Esophagus squamous epithelium (tissue), 5 donors: ENCODE measurements at places on chromosomes 2 and 18.

DNA sequence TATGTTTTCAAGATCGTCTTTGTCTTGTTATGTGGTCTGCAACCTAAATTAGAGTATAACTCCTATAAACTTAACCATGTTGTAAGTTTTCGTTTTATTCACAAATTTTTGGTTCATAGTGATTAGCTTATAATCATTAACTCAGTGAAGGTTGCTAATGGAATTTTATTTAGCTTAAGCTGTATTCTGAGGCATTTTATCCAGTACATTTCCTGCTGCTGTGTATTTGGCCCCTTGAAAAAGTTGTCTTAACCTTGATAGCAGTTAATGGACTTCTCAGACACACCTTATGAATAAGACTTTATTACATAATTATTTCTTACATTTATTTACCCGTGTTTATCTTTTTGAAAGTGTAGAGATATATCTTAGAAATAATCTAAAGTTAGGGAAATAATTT is 20.5 kb downstream of the VAPA start:
- no peak for DNase-seq

GRCh38 chr2:222494104-222494739 is 69.9 kb downstream of the SGPP2 start:
- no peak for DNase-seq

DNA sequence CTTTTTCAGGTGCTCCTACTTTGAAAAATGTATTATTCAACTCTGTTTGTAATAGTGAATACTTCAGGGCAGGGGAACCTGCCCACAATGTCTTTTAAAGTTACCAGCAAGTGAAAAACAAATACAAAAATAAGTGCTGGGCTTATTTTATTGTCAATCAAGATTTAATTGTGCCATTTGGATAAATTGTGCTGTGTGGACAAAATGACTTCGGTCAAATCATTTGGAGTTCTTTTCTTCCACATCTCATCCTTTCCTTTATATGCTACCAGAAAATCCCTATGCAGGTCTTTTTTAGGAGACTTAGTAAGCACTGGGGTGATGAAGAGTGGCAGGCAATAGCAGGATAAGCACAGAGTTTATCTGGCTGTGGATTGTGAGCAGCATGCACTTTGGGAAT is 63.9 kb downstream of the NYAP2 start:
- no peak for DNase-seq

DNA sequence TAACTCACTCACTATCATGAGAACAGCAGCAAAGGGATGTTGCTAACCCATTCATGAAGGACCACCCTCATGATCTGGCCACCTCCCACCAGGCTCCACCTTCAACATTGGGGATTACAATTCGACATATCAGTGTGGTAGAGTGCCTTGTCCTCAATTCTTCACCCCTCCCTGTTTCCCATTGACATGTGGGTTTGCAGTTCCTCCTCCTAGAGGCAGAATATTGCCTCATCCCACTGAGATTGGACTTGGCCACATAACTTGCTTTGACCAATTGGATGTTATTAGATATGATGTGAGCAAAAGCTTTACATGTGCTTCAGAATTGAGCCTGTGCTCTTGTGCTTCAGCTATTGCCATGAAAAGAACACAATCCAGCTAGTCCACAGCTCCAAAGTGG is 217.0 kb upstream of the CXCR4 start:
- DNase-seq: no peak

DNA sequence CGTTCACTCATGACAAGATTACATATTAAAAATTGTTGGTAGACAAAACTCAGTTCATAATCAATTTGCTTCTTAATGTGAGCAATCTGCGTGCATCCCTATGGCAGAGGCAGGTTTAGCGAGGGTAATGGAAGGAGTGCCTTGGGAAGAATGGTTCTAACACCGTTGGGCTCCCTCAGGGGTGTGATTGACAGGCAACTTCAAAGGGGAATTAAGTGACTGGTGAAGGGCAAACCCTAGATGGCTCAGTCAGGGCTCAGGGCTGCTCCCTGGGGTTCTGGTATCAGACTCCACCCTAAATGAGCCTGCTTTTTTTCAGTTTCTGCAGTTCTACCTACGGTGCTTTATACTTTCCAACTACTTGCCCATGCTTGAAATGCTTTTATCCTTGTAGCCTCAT is 419.5 kb upstream of the CELF4 start:
- no peak for DNase-seq

DNA sequence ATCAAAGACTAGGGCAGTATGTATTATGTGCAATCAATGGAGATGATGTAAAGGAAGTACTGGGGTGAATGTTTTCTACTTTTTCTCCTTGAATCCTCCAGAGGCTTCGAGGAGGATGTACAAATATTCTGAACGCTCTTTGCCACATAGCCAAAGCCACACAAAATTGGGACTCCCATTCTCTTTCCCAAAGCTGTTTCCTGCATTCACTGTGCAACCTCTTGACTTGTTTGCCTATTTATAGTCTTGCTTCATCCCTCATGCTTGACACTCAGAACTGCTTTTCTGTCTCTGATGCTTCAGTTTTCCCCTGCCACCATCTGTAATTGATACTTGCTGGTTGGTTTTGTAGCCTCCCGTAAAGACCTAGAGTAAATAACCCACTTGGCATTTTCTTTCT is 208.2 kb upstream of the RBMS1 start:
- DNase-seq: no peak

- no peak for DNase-seq
These were observed 1.2 kb downstream of the RAB12 start for GRCh38 chr18:8610459-8610851.

- no peak for DNase-seq
These were observed 269.2 kb downstream of the NYAP2 start for GRCh38 chr2:225668606-225669266.

GRCh38 chr2:130845505-130846085 is 8.9 kb downstream of the ARHGEF4 start:
- no peak for DNase-seq

- DNase-seq: no peak
These were observed 154.3 kb downstream of the SEPTIN10 start for GRCh38 chr2:109459485-109459884.

DNA sequence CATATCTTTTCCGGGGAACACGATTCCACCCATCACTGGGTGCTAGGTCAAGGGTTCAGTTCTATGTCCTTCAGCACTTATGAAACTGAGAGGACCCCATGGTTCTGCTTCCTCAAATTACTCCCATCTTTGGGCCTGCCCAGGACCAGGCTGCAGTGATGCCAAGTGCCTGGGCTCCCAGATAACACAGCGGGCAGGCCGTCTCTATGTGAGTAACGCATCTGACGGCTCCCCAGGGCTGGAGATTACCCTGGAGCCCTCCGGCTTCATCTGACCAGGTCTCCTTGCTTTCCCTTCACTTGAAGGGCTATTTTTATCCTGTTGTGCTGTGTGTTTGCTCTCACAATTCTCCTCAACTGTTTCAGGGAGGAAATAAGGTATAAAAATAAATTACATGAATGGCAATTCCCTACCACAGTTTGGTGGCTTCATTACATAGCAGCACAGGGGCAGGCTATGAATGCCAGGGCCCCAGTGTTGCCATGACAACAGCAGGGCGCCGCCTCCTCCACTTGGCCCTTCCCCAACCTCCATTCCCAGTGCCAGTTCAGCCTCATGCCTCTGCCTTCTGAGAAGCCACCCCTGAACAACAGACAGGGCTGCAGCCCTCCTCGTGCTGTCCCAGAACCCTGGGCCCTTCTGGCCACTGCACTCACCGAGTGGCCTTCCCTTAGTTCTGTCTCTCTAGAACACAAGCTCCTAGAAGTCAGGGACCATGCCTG is 25.4 kb upstream of the TMEM131 start:
- no peak for DNase-seq

DNA sequence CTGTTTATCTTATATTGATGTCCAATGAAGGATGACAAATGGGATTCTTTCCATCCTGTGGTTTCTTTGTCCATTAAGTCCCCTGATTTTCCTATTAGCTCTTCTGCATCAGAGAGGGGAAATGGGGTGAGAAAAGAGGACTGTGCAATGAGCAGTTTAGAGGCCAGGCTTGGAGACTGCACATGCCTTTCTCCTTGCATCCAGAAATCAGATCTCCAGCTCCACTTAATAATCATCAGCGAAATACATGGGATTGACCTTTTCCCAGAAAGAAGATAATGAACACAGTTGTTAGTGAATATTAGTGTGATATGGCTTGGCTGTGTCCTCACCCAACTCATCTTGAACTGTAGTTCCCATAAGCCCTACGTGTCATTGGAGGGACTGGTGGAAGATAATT is 697.4 kb downstream of the CBLN2 start:
- DNase-seq: no peak
